ENCODE measurements at places on chromosomes 3 and 15. TPM values are rescaled to one million over a fixed set of nuclear protein-coding genes. Genes with fewer than 3 reads are reported as not detected.
A peak's percentile ranks its signal among the peaks of the same experiment; 100 is the strongest.

DNA sequence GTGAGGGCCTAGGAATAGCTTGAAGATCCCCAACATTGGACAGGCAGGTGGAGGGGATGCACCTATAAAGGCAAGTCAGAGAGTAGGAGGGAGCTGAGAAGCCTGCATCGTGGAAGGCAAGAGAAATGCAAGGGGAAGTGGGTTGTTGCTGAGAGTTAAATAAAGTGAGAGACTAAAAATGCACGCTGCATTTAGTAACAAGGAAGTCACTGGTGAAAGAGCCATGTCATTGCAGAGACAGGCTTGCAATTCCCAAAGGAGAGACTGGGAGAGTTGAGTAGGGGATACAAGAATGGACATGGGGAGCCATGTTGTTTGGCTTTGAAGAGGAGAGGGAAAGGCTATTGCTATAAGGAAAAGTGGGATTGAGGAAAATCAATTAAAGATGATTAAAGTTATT is 77.0 kb upstream of the HEG1 start:
- DNase-seq: no peak

The TMEM207 gene
- total RNA-seq: 1.4 TPM

GRCh38 chr3:105752791-105753415 is 115.9 kb downstream of the CBLB start:
- DNase-seq: no peak

- DNase-seq: peak; percentile 9
Observed at GRCh38 chr3:32934150-32934742, 17.2 kb upstream of the CCR4 start.

The ACTC1 gene
- total RNA-seq: not detected

The CFAP100 gene
- not detected for total RNA-seq

DNA sequence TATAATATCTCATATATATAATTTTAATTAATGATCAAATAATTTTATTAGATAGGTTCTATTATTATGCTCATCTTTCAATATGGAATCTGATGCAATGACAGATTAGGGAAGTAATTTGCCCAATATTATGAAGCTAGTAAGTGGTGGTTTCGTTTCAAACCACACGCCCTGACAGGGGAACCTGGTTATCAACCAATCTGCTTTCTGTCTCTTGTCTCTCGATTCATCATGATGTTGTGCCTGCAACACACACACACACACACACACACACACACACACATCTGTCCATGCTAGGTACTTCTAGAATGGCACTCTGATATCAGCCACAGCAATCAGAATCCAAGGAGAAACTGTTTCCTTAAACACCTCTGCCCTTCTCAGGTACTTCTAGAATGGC is 128.4 kb downstream of the ZBBX start:
- no peak for DNase-seq

DNA sequence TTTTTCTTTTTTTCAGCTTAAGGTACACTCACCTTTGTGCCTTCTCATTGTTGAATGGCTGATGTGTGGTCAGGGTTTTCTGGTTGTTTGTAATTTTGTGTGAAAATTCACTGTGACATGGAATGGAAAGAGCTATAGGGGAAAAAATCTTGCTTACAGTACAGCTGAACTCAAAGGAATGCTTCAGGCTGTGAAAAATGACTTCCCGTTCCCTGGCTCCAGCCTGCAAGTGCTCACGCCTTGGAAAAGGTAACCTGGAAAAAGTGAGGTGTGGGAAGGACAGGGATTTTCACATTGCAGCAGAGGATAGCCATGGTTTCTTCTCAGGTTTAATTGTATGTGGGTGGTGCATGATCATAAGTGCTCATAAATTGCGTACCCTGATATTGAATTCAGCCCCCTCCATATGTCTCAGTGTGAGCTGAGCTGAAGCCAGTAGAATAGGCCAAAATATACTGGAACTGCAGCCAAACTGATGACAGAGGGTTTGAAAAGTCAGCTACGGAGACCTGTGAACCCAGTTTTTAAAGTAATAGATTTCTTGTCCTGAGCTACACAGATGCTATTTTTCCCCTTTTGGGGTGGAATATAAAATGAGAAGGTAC is 228.7 kb upstream of the RASGRP1 start:
- no peak for DNase-seq

The RASGRP1 gene
- total RNA-seq: 9.0 TPM

- no peak for DNase-seq
Observed at GRCh38 chr3:117919621-117920020, 1115.0 kb downstream of the IGSF11 start.

DNA sequence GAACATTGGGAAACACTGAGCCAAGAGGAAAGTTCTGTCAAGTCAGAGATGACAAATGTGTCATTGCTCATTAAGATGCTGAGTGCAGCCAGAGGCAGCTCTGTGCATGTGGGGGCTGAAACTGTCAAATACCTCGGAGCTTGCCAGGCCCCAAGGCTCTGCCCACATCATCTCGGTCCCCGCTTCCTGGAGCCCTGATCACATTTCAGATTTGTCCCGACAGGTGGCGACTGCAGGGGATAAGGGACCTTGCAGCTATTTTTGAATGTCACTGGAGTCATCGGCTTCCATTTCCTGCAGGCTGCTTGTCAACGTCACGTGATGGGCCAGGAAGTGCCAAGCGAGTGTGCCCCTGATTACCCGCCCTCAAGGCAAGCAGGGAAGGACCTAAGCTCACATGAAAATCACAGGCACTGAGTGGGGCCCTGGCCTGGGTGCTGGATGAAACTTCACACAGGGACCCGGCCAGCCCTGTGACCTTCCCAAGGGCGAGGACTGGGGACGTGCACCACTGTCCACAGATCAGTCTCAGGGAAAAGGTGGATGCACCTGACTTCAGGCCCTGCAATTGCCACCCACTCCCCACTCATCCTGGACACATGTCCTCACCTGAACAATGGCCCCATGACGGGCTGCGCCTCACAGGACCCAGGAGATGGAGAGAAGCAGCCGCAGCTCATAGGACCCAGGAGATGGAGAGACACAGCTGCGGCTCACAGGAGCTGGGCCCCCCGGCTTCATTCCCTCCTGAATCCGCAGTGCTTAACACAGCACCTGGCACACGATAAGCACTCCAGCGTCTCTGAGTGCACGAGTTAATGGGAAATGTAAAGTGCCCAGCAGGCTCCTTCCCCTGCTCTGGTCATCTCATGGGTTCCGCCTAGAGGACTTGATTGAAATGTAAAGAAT is 73.4 kb downstream of the NUP210 start:
- no peak for DNase-seq

The CGNL1 gene
- total RNA-seq: 1.8 TPM

The SERPINI2 gene
- not detected for total RNA-seq

The SLC12A1 gene
- total RNA-seq: not detected

- DNase-seq: no peak
Observed at GRCh38 chr3:13019243-13020095, 53.8 kb downstream of the IQSEC1 start.

- no peak for DNase-seq
Observed at GRCh38 chr15:97623091-97623661, 337.3 kb upstream of the ARRDC4 start.

DNA sequence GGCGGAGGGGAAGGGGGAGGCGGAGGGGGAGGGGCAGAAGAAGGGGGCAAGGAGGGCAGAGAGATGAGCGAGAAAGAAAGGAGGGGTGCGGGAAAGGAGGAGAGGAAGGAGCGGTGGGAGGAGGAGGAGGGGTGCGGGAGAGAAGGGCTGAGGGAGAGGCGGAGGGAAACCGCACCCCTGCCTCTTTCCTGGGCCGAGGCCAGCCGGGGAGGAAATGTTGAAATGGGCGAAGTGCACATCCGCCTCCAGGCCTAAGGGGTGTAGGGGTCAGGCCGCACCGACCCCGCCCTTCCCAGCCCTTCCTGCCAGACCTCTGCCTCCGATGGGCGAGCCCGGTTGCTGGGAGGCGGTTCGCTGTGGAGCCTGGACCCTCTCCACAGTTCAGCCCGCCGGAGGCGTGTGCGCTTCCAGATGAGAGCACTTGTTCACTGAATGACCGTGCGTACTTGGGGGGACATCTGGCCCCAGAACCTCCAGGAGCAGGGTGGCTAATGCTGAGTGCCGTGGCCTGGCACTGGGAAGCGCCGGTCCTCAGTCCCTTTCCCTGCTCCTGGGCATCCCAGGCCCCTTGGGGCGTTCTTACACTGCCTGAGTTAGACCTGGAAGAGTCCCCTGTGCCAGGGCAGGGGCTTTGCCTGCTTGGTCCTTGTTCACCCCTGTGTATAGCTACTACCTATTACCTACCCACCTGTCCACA is 110.3 kb upstream of the KLF13 start:
- peak; percentile 28 for DNase-seq

DNA sequence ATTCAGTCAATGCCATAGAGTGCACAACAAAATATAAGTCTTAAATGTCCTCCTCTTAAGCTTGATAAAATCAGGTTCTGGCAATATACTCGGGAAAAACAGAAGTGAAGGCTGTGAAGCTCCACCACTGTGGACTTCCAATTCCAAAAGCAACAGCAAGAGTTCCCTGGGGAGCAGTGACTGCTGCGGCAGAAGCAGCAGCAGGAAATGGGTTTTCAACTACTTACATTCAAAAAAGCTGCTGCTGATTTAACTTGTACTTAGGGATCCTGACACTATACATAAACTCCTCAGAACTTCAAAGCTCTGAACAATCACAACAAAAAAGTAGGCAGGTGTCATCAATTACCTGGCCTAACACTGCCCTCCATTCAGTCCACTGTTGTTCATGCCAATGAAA is 4.7 kb downstream of the CEP152 start:
- DNase-seq: no peak

DNA sequence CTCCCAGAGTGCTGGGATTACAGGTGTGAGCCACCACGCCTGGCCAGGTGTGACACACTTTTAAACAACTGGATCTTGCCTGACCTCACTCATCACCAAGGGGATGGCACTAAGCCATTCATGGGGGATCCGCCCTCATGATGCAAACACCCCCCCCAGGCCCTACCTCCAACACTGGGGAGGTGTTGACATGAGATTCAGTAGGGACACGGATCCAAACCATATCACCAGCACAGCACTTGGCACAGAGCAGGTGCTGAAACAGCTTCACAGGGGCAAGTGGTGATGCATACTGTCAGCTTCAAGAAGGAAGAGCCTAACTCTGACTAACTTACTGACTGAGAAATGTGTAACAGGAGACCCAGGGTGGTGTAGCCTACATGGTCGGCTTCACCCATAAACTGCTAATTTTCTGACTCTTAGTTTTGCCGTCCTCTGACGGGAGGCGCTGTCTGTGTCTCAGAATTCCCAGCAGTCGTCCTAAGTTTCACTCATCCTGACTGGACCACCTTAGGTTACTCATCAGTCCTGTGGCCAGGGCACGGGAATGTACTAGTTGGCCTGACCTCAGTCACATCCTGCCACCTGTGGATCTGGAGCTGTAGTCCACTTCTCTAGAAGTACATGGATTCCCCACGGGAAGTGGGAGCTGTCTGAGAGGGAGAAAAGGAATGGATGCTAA is 81.9 kb upstream of the PLXNA1 start:
- DNase-seq: no peak

The PRR20G gene
- total RNA-seq: not detected

GRCh38 chr15:51318382-51319150 is 19.8 kb downstream of the CYP19A1 start:
- DNase-seq: no peak

DNA sequence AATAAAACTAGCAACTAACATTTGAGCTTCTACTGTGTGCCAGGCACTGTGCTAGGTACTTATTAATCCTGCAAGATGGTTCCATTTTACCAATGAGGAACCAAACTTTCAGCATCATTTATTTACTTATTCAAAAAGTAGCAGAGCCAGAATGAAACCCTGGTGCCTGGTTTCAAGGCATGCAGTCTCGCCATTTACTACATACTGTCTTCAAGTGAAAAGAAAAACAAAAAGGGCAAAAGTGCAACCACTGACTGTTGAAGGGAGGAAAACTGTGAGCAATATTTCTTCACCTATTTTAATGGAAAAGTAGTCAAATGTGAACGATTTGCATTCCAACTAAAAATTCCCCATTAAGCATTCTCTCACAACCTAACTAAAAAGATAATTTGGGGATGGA is 8.7 kb downstream of the DCUN1D1 start:
- DNase-seq: no peak

DNA sequence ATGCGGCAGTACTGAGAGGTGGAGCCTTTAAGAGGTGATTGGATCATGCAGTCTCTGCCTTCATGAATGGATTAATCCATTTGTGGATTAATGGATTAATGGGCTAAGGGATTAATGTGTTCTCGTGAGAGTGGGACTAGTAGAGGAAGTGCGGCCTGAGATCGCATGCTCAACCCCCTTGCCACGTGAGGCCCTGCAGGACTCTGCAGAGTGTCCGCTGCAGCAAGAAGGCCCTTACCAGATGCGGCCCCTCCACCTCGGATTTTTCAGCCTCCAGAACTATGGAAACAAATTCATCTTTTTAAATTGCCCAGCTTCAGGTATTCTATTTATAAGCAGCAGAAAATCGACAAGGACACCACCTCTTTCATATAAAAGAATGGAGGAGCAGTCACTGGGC is 148.8 kb downstream of the TPRA1 start:
- DNase-seq: no peak

DNA sequence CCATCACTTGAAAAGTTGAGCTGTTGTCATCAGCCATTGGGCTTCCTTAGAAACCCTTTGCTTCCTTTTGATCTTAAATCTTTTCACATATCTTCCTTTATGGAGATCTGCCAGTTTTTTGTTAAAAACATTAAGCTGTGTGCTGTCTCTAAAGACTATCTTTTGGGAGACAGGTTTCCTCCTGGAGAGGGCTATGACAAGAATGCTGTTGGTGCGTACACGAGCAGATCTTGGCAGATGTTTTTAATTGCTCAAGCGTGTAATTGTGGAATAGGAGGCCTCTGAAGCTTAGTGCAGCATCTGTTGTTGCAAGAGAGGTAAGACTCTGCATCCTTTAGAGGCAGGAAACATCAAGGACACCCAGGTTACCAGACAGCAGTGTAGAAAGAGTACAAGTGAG is 56.8 kb downstream of the PHLDB2 start:
- no peak for DNase-seq

DNA sequence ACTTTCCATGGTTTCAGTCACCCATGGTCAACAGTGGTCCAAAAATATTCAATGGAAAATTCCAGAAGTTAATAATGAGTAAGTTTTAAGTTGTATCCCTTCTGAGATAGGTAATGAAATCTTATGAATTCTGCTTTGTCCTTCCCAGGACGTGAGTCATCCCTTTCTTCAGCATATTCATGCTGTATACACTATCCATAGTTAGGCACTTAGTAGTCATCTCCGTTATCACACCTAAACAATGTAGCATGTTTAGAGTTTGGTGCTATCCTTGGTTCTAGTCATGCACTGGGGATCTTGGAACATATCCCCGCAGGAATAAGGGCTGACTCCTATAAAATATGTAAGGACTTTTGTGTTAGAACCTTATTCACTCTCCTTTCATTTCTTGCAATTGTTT is 153.2 kb downstream of the UNC13C start:
- DNase-seq: no peak

The SPESP1 gene
- total RNA-seq: not detected

The IL17RD gene
- total RNA-seq: 2.2 TPM

The PP2D1 gene
- not detected for total RNA-seq

GRCh38 chr3:18442756-18443664 is 17.9 kb upstream of the SATB1 start:
- DNase-seq: no peak

The LYZL4 gene
- not detected for total RNA-seq

The RBM5 gene
- total RNA-seq: 128 TPM

The SCG5 gene
- total RNA-seq: not detected

GRCh38 chr3:127714125-127714571 is 41.4 kb downstream of the ABTB1 start:
- no peak for DNase-seq

Data from Calu3 (cell line).